IPS-NIHi11 (cell line): ENCODE measurements at places on chromosomes 3 and 15.
A peak's percentile ranks its signal among the peaks of the same experiment; 100 is the strongest.

DNA sequence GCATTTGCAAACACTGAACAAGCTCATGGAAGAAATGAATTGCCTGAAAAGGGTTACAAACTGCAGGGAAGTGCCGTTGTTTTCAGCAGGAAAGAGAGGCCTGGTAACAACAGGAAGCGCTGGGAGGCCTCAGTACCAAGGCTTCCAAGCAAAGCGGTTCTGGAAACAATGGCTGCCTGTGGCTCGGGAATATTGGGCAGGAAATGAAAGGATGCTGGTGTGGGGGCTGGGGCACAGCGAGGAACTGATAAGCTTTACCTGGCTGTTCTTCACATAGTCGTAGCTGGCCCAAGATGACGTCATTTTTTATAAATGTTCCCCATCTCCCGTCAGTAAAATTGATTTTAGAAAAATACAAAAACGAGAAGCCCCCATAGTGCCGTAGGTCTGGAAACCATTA, 55.9 kb downstream of the ARHGAP31 start:
- peak; percentile 46 for DNase-seq

DNA sequence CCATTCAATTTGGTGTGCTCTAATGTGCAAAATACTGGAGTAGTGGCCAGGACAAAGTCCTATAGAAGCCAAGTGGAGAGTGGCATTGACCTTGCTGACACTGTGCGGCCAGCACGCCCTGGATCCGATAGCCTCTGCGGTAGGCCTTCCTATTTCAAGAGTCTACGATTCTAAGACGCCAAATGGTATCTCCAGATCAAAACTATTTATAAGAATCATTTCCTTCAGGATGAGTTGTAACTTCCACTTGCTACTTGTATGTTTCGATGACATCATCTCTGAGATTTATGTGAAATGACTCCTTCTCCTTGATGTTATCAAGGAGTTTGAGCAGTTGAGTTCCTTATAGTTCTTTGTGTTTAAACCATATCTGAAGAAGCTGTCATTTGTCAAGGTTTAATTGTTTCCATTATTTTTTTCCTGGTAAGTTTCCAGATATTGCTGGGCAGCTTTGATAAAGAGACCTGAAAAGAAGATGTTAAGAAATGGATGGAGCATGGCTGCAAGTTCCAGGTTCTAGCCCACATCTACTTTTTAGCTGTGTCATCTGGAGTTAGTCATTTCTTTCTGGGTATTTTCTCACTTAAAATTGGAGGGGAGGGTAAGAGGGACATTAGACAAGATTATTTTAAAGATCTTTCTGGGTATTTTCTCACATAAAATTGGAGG, 71.8 kb downstream of the TMEM44 start:
- DNase-seq, result no peak

DNA sequence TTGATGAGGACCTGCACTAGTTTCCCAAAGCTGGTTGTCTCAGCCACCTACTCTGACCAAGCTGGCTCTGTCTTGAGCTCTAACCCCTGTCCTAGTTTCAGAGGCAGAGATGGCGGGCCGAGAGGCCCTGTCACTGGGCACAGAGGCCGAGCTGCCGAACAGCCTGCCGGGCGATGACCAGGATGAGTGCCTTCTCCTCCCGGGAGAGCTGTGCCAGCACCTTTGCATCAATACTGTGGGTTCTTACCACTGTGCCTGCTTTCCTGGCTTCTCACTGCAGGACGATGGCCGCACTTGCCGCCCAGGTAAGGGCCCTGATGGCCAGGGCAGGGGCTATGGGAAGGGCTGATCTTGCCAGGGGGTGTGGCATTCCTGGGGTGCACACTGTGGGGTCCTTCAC, 69.1 kb downstream of the FBLN2 start:
- no peak for DNase-seq

GRCh38 chr15:88301311-88301710, 44.8 kb upstream of the NTRK3 start:
- no peak for DNase-seq

GRCh38 chr3:68648494-68648893, 283.9 kb downstream of the TAFA4 start:
- DNase-seq, result no peak

DNA sequence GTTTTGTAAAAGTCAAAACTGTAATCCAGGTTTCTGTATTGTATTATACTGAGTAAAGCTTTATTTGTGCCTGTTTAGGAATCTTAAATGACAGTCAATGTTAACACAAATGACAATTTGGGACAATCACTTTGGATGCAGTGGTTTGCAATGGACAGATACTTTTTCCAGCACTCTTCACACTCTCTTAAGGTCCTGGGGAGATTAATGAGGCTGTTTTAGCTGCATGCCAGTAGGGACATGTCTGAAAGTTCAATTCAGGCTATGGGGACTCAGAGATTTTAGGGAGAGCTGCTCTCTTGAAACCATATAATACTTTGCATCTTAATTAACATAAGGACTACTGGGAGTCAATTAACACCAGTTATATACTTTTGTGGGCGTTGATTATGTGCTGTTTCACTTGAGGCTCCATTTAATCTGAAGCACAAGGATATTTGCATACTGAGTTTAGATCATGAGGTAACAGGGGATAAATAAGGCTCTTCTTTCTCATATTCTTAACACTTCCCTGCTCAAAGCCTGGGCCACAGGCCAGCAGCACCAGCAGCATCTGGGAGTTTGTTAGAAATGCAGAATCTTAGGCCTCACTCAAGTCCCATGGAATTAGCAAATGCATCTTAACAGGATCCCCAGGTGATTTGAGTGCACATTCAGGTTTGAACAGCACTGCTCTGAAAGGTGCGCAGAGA, 972.8 kb downstream of the PLOD2 start:
- no peak for DNase-seq

GRCh38 chr3:105503191-105503593, 136.5 kb downstream of the ALCAM start:
- DNase-seq, result no peak

- no peak for DNase-seq
Observed at GRCh38 chr3:48915296-48915695, 3.3 kb upstream of the ARIH2 start.

GRCh38 chr15:91688811-91689210, 164.7 kb upstream of the SLCO3A1 start:
- DNase-seq, result no peak

DNA sequence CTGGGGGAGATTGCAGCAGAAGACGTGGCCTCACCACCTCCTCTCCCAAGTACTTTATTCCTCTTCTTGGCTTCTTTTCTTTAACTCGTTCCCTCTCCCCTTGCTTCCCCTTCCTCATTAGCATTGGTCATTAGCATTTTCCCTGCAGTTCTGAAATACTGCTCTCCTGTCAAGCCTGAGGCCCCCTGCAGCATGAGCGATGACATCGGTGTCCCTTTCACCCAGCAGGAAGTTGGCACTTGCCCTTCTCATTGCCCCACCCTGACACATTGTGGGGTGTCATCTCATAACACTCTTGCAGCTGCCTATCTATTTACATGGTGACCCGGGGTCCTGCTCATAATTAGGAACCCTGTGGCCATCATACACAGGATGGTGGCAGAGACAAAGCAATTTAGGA, 167.1 kb downstream of the ARRDC4 start:
- DNase-seq, result no peak

- no peak for DNase-seq
Observed at GRCh38 chr15:83930392-83931212, 276.7 kb downstream of the ADAMTSL3 start.

GRCh38 chr3:158911586-158911985, 109.7 kb downstream of the MFSD1 start:
- DNase-seq, result no peak

- no peak for DNase-seq
Observed at GRCh38 chr3:13927295-13927694, 47.4 kb upstream of the WNT7A start.

DNA sequence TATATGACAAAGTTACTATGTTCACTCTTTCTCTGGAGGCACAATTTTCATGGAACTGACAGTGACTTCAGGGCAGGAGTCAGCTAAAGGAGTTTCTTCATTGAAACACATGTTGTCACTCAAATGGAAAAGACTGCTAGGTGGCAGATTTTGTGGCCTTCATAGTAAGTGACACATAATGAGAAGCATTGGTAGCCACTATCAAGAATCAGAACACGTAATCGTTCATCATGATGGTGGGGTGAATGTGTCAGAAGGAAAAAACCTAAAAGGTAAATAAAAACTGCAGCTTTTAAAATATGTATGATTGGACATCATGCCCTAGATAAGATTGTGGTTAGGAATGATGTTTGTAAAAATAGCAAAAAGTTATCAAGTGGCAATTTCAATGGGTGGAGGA, 1491.0 kb downstream of the SI start:
- no peak for DNase-seq

DNA sequence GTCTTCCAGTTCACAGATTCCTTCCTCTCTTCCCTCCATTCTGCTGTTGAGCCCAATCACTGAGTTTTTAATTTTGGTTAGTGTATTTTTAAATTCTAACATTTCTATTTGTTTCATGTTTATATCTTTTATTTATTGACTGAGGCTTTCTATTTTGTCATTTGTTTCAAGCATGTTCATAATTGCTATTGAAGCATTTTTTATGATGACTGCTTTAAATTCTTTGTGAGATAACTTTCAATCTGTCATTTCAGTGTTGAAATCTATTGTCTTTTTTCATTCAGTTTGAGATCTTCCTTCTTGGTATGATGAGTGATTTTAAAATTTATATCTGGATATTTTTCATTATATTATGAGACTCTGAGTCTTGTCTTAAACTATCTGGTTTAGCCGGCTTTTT, 192.3 kb downstream of the RPLP1 start:
- no peak for DNase-seq
